Mesothelial cell of epicardium (in vitro differentiated cells): ENCODE measurements at places on chromosomes 13 and 19.

- no peak for DNase-seq
Observed at GRCh38 chr19:648904-649801, 9.5 kb downstream of the FGF22 start.

GRCh38 chr13:76879203-76879882 lies 6.9 kb downstream of the KCTD12 start:
- DNase-seq = no peak

DNA sequence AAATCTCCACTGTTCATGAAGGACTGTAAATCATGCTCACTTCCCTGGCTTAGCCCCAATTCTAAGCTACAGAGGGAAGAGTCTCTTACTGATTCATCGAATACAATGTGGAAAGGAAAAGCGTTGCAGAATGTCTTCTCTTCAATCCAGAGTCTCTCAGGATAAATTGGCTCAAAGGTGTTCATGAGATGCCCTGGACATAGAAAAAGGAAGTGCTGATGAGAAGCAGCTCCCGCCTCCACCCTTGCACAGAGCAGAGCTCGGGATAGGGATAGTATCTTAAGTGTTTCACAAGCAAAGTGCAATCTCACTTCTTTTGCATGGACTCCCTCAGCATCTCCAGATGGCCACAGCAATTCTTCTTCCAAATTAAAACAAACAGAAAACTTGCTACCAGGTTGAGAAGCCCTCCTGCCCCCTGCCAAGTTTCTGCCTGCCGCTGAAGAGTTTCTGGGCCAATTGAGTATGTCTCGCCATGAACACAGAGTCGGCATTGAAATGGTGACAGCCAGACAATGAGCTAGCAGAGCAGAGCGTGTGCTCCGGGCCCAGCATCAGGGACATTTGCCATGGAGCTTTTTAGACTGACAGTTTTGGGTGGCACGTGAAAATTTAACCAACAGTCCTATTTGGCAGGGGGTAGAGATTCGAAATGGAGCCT lies 85.7 kb downstream of the C13orf42 start:
- no peak for DNase-seq

- no peak for DNase-seq
Observed at GRCh38 chr19:30428092-30428680, 56.0 kb downstream of the ZNF536 start.

DNA sequence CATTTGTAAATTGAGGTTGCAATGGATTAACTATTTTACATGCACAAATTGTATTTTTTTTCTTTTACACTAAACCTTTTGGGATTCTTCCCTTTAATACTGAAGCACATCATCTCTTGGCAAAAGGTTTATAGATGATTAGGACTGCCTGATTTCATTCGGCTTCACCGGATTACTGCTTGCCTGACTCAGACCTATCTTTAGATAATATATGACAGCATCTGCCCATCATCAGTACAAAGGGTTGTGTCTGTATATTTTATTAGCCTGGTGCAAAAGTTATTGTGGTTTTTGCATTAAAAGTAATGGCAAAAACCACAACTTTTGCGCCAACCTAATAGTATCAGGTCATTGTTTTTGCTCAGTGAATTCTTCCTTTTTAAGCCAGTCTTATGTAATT lies 316.2 kb upstream of the HTR2A start:
- no peak for DNase-seq

DNA sequence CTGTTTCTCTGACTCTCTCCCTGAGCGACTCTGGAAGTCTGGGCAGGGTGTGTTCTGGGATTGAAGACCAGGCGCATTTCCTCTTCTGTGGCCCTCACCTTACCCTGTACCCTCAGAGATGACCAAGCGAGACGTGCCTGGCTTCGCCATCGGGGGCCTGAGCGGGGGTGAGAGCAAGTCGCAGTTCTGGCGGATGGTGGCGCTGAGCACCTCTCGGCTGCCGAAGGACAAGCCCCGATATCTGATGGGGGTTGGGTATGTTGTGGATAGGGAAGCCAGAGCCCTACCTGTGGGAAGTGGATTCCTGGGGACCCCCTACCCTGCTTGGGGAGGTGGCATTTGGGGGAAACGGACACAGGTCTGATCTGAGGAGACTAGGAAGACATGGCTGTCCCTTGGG lies 5.8 kb upstream of the DNM2 start:
- DNase-seq = no peak

GRCh38 chr19:29772696-29773095 lies 39.1 kb upstream of the CCNE1 start:
- DNase-seq = no peak

GRCh38 chr13:94968757-94969086 lies 256.4 kb upstream of the SOX21 start:
- DNase-seq = no peak

DNA sequence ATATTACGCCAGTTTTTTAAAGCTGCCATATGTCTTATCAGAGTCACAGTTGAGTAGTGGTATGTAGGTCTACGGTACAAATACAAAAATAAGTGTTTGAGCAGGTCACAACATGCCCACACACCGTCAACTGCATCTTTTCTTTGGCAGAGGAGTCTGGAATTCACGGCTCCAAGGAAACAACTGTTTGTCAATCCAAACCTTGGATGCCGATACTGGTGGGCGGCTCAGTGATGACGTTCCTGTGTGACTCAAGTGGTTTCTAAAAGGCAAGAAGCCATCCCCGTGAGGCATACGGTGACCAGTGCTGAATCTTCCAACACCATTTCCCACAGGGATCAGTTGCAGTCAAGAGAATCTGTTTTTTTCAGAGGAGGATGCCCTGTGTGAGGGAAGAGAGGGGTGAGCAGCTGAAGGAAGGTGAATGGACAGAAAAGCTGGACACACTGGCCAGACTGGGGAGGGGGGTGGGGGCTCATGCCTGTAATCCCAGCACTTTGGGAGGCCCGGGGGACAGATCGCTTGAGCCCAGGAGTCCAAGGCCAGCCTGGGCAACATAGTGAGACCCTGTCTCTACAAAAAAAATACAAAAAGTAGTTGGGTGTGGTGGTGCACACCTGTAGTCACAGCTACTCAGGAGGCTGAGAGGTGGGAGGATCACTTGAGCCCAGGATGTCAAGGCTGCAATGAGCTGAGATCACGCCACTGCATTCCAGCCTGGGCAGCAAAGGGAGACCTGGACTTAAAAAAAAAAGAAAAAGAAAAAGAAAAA lies 22.8 kb upstream of the CEBPG start:
- DNase-seq = no peak

DNA sequence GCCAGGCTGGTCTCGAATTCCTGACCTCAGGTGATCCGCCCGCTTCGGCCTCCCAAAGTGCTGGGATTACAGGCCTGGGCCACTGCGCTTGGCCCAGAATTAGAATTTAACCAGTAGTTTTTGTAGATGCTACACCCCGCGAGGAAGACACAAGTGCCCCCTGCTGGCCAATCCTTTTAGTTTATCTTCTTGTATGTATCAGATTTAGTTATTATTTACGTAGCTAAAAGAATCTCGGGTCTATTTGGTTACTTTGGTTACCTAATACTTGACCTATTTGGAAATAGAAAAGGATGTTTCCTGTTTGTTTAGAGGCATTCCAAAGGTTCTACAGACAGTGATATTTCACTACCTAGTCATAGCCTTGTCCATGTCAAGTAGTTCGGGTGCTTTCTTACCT lies 22.0 kb downstream of the MUC16 start:
- no peak for DNase-seq

DNA sequence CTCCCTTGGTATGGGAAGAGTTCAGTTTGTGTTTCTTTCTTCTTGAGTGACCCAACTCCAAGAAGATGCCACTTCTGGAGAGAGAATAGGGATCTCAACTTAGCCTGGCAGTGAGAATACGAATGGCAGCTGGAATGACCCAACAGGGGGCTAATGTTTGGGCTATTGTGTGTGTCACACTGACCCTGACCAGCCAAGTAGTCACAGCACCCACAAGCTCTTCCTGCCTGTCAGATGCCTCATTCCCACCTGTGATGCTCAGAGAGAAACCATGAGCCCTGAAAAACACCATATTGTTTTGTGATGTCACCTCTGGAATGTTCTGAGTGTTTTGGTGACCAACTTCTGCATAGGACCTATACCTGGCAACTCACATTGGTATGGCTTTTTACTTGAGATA lies at the start of gene CBY2:
TSS of gene CBY2 (plus strand) at position 233 of the 400 bp plus-strand sequence. CDS start at position 304, 71 bp downstream.
- no peak for DNase-seq

DNA sequence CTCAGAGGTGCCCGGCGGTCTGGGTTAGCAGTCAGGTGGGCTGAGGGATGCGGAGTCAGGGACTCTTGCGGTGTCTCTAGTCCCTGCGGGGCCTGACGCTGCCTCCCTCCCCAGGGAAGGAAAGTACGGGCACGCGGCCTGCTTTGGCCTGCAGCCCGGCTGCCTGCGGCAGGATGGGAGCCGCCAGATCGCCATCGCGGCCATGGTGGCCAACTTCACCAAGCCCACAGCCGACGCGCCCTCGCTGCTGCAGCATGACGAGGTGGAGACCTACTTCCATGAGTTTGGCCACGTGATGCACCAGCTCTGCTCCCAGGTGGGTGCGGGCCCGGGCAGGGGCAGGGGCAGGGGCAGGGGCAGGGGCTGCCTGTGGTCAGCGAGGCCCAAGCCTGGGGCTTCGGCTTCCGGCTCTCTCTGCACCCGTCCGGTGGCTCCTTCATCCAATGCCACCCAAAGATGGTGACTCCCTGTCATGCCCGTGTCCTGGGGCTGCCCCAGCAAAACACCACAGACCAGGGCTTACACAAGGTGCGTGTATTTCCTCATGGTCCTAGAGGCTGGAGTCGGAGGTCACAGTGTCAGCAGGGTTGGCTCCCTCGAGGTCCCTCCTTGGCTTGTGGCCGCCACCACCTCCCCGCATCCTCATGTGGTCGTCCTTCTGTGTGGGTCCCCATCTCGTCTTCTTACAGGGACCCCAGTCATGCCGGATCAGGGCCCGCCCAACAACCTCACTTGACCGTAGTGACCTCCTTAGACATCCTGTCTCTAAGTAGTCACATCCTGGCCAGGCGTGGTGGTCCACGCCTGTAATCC lies 11.3 kb upstream of the ZNF554 start:
- DNase-seq = no peak

DNA sequence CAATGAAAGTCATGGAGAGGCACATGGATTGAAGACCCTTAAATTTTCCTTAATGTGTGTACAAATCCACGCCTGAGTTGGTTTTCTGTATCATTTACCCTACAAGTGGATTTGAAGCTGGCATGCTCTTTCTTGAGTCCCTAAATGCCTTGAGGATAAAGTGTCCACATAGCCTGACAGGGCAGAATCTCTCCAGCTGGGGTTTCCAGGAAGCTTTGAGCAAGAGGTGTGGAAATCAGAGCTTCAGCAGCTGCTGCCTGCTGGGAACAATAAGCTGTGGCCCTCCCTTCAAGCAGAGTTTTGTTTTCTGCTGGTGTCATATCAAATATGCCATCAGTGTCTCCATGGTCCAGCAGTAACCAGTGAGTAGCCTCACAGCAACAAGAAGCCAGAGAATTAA lies 120.3 kb upstream of the SERTM1 start:
- no peak for DNase-seq

- no peak for DNase-seq
Observed at GRCh38 chr19:46069806-46070341, 29.1 kb upstream of the IGFL4 start.

GRCh38 chr13:100515410-100515800 lies 73.2 kb downstream of the GGACT start:
- no peak for DNase-seq

DNA sequence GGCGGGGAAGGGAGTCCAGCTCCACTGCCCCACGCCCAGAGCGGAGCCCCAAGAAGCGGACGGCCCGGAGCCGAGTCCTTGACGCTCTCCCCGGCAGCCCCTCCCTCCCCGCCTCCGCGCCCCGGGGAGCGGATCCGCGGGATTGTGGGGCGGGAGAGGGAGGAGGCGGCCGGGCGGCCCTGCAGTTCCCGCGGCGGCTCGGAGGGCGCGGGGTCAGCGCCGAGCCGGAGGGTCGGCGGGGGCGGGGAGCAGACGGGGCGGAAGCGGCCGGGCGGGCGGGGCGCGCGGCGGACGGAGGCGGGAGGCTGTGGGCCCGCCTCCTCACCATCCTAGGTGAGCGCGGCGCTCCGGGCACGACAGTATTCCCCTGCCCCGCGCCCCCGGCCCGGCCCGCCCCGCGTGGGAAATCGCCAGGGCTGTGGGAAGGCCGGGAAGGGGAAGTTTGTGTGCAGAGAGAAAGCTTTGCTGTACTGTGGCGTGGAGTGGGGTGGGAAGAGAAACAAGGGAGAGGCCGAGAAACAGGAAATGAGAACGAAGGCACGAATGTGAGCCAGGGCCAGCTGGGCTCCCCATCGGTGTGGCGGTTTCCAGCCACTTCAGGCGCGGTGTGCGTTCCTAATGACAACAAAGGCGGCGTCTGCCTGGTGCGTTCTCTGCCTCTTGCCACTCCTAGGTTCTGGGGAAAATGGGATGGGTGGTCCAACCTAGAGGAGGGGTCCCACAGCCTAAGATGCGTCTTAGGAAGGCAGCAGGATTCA lies 1.3 kb upstream of the KLF12 start:
- peak; percentile 45 for DNase-seq

GRCh38 chr13:81493144-81493543 lies 1152.2 kb upstream of the SPRY2 start:
- no peak for DNase-seq
